Mesothelial cell of epicardium (in vitro differentiated cells): ENCODE measurements at places on chromosomes 4 and X.

DNA sequence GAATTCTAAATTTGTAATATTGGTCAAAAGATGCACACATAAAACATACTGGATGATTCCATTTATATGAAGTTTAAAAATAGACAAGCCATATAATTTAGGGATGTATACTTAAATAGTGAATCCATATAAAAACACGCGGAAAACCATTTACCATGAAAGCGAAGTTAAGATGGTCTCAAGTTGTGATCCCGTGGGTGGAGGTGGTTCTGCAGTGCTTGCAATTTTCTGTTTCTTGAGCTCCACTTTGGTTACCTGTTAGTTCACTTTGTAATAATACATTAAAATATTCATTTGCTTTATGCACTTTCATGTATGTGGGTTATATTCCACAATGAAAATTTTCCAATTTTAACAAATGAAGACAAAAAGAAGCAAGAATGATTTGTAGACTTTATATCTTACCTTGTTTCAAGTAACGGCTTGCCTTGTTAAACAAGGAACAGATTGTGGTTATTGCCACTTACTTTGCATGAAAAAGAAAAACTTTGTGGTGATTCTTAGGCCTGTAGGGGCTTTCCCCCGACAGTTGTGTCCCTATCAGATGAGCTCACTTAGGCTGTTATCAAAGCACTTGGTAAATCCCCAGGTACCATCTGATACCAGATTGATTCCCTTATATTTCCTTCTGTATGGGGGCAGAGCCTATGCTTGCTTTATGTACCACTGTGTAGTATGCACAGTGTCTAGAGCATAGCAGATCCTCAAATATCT is 12.2 kb downstream of the UCP1 start:
- no peak for DNase-seq

DNA sequence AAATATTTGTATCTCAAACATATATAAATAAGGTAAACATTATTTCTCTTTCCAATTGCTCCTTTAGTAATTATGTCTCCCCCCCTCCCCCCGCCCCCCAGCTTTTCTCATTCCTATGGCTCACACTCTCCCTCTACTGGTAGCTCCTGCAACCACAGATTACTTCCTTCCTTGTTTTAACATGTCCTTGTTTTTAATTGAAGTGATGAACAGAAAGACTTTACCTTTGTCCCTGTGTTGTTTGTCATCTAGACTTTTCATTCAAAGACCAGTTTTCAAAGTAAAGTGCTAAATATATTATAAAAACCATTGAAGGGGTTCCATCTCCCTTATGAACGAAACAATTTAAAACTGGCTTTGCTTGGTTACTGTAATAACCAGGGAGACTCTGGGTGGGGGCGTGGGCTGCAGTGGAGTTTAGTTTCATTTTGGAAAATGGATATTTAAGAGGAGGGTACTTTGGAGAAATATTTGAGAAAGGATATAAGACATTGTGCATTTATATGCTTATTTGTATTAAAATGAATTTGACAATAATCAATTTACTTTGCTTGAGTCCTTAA is 352.9 kb downstream of the RAPGEF2 start:
- DNase-seq, result no peak

DNA sequence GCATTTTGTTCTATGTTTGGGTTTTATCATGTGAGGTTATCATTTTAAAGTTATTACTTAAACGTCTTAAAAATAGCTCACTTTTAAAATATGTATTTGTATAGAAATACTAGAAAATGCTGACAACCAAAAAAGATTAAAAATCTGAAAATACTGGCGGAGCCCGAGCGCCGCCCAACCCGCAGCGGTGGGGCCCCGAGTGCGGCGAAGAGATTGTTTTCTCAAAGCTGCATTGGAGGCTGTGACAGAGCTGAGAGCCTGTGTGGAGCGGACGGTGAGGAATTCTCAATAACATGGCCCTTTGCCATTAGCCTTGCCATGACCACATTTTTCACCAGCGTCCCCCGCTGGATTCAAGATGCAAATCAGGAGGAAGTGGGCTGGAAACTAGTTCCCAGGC is 255.4 kb downstream of the NKX6-1 start:
- no peak for DNase-seq

- DNase-seq, result no peak
Observed at GRCh38 chr4:137823007-137823406, 290.7 kb upstream of the PCDH18 start.

DNA sequence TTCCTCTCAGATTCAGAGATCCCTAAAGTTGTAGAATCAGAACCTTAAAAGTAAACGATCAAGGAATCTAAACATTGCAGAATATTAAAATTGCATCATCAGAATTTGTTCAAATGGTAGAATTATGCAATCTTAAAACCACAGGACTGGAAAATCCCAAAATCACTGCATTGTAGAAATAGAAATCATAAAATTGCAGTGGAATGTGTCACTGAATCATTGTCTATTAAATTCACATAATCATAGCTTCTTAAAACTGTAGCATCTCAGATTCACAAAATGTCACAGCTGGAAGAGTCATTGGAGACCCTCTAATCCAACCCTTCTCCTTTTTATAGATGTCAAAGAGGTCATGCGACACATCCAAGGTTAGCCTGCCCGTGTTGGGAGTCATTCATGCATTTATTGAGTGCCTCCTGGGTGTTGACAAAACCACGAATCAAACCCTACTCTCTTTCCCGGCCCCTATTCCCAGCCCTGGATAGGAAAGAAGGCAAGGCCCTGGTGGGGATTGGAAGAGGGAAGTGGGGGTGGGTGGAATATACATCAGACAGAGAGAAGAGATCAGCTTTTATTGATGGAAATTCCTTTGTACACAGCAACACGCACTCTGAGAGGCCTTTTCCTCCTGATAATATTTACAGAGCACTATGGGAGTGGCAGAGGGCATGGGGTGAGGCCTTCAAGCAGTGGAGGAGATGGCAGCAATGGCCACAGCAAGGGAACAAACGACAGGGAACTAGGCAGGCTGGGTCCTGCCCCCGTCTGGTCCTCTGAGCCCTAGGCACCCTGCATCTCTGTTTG is 15.4 kb downstream of the IQSEC2 start:
- DNase-seq, result no peak

- no peak for DNase-seq
Observed at GRCh38 chrX:145729635-145730034, 88.0 kb upstream of the SLITRK2 start.

DNA sequence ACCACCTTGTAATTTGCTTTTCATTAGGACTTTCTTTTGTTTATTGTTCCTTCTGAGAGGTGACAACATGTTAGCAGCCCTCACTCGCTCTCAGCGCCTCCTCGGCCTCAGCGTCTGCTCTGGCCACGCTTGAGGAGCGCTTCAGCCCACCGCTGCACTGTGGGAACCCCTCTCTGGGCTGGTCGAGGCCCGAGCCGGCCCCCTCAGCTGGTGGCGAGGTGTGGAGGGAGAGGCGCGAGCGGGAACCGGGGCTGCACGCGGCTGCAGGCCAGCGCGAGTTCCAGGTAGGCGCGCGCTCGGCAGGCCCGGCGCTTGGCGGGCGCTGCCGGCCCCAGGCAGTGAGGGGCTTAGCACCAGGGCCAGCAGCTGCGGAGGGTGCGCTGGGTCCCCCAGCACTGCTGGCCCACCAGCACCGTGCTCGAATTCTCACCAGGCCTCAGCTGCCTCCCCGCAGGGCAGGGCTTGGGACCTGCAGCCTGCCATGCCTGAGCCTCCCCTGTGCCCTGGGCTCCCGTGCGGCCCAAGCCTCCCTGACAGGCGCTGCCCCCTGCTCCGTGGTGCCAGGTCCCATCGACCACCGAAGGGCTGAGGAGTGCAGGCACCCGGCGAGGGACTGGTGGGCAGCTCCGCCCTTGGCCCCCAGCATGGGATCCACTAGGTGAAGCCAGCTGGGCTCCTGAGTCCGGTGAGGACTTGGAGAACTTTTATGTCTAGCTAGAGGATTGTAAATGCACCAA is 9.2 kb upstream of the AP1AR start:
- DNase-seq, result no peak

DNA sequence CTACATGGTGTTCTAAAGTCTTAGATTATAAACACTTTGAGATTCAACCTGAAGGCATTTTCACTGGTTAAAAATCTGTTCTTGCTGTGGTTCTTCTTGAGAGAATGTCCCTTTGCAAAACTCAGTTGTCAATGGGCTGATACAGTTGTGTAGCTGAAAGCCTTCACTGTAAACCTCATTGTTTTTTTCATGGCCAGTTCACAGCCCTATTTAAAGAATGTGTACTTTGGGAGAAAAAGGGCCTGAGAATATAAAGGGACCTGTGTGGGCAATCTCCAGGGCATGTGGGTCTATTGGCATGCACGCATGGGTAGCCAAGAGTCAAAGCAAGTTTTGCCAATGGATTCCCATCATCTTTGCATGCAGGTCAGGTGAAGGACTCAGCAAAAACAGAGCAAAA is 7.8 kb upstream of the MAP7D3 start:
- no peak for DNase-seq

GRCh38 chr4:127103681-127104115 is 529.1 kb upstream of the INTU start:
- no peak for DNase-seq

- no peak for DNase-seq
Observed at GRCh38 chr4:123731035-123731434, 334.4 kb downstream of the SPRY1 start.

GRCh38 chrX:40749681-40750494 is 14.5 kb upstream of the MED14 start:
- no peak for DNase-seq

- no peak for DNase-seq
Observed at GRCh38 chr4:146183209-146183608, 7.7 kb downstream of the LSM6 start.

DNA sequence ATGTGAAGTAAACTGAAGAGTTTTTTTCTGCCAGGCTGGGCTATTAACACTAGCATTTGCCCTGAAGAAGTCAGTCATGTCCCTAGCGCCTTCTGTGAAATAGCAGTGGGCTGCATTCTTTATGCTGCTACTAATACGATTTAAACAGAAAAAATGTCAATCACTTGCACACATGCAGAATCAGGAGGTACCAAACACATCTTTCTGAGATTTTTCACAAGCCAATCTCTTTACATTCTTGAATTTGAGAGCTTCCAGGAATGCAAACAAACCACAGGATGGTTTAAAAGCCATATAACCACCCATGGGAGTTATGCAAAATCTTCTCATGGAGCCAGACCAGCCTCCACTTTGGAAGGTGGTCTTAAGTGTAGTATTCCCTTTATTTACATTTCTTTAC is 220.1 kb downstream of the IQCM start:
- DNase-seq, result no peak

GRCh38 chrX:140507982-140508305 is 3.1 kb upstream of the SOX3 start:
- DNase-seq, result no peak

GRCh38 chr4:169582706-169583105 is 29.7 kb downstream of the NEK1 start:
- no peak for DNase-seq

- DNase-seq, result no peak
Observed at GRCh38 chrX:2628751-2629315, 62.3 kb upstream of the CD99 start.

GRCh38 chr4:88705223-88705622 is 7.6 kb upstream of the NAP1L5 start:
- DNase-seq, result no peak

DNA sequence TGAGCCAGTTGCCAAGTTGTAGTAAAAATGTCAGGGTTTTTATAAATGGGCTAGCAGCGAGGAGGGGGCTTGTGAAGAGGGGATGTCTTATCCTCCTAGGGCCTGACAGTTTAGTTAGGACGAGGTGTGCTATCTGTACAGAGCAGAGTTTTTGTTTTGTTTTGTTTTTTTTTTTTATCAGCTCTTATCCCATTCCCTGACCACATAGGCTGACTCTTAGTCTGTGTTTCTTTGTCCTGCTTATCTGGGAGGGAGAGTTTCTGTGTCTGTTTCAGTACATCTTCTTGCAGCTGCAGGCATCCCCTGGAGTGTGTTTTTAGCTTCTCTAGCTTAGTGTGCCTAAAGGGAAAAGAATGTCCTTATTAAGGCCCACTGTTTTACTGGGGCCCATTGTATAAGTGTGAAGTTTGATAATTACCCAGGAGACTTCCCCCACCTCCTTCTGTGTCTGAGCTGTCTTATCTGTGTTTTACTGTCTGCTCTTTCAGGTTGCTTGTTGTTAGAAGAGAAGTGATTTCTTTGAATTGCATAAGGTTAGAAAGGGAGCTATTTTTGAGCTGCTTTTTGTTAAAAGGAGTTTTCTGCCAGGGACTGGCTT is 32.0 kb downstream of the PAGE2 start:
- DNase-seq, result no peak

GRCh38 chr4:52377563-52377962 is 281.5 kb downstream of the USP46 start:
- DNase-seq, result no peak

DNA sequence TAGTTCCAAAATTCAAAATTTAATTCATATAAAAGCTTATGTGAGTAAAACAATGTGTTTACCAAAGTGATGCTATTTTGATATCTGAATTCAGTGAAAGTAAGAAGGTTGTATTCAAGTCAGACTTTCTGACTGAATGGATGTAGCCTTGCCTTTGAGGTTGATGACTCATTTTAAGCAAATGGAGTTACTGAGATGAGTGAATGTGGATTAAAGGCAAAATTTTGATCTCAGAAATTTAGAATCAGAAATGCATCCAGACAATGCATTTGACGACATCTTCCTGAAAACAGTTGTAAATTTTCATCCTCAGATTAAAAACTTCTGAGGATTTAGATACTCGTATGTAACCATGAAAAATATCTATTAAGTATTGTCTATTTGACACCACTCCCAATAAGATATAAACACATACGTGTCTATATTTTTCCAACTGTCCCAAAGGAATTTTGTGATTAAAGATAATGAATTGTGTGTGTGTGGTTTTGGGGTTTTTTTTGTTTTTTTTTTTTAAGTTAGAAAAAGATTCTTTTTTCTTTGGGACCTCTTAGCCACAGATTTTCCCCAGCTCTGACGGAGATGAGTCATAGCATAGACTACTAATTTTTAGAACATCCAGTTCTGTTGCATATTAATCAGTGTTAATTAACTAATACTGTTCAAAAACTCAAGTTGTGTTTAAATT is 34.4 kb downstream of the NFKB1 start:
- DNase-seq, result no peak

- no peak for DNase-seq
Observed at GRCh38 chr4:89725268-89725667, 111.7 kb downstream of the SNCA start.

- DNase-seq, result no peak
Observed at GRCh38 chr4:67006791-67007190, 538.5 kb downstream of the CENPC start.

GRCh38 chrX:27660878-27661277 is 70.7 kb downstream of the DCAF8L2 start:
- DNase-seq, result no peak

DNA sequence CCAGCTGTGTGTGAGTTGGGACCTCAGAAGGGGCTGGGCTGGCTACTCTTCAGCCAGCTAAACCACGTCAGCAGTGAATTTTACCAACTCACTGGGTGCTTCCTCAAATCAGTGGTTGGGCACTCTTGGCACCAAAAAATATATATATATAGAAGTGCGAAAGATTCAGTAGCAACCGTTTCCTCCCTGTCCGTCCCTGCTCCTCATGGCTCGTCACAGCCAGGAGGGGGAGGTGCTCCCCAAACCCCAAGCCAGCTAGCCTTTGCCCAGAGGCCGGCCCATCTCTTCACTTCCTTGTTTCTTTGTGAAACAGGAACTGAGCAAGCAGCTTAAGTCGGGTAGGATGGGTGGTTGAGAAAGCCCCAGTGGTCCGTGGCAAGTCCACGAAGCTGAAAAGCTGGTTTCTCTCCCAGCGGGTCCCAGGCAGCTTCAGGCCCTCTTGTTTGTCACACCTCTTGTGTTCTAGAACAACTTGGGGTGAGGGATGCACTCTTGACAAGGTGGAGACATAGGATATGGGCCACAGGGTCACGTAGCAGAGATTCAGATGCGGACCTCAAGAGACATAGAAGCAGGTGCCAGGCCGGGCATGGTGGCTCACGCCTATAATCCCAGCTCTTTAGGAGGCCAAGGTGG is 6.8 kb upstream of the SASH3 start:
- DNase-seq, result no peak
